ENCODE measurements at places on chromosomes 3 and 15.

DNA sequence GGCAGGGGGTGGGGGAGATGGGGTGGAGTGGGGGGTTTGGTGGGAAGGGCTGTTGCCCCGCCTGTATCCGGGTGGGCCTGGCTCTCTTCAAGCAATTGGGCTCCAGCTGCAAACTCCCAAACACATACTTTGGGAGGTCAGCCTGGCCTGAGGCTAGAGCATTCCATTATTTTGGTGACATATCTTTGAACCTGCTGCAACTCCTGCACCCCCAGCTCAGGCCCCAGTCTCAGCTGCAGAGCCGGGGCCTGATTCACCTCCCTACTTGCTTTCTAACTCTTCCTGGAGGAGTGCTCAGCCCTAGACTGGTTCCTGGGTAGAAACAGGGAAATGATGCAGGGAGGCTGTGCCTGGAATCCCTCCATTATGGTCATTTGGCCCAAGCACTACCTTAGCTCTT lies 140.8 kb upstream of the PRR23C start:
- no peak for DNase-seq

GRCh38 chr3:40572588-40572987 lies 47.8 kb downstream of the ZNF621 start:
- no peak for DNase-seq

DNA sequence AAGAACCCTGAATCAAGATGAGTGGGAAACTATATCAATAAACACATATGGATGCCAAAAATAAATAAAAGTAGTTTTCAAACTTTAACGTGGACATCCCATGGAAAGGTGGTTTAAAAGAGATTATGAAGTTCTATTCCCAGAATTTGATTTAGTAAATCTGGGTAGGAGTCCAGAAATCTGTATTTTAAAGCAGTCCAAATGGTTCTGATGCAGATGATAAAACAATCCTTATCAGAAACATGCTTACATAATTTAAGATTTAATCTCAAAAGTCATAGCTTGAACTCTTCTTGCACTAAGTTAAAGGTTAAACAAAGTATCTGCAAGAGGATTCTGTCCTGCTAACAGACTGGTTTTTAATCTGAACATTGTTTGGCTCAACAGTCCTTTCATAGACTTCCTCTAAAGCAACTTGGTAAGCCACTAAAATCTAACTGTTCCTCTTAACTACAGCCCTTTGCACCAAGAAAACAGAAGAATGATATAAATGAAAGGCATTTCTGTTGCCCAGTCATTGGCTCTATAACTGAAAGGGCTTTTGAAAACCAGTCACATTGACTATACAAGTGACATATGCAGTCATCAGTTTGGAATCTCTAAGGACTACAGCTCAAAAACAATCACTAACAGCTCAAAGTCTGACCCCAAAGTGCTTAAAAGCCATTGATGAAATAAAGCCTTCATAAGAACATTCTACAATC lies 23.4 kb upstream of the MAP4 start:
- DNase-seq = no peak

DNA sequence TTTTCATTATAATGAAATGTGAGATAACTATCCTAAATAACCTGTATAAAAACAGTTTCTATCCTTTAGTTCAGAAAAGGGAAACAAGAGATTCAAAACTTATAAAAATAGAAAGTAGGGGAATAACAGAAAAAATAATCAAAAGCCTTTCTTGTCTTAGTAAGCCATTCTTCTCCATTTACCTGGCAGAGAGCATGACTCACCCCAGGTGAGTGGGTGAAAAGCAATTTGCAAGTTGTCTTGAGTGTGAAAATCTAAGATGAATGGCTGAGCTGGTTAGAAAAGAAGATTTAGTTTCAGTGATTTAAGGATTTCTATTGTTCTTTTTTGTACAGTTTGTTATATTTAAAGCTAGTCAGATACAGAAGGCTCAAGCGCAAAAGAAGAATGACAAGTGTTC lies 702.0 kb downstream of the GRM7 start:
- peak; percentile 5 for DNase-seq

DNA sequence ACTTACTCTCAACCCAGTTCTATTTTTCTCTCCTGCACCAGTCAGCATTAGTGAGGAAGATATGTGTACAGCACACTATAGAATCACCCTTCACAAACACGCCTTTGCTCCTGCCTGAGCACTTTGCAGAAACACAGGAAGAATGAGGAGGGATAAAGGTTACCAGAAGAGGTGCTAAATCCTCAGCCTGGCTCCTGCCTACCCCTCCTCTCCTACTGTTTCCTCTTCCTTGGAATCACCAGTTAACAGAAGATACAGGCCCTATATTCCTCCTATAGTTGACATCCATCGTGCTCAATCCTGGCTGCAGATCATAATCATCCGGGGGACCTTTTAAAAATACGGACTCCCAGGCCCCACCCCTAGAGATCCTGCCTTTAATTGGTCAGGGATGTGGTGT lies 28.9 kb downstream of the PARP15 start:
- DNase-seq = no peak

GRCh38 chr3:140323561-140323960 lies 354.3 kb upstream of the TRIM42 start:
- DNase-seq = no peak

- DNase-seq = no peak
Observed at GRCh38 chr3:128123156-128123537, 465 bp downstream of the RUVBL1 start.

GRCh38 chr3:37509069-37509468 lies 334.7 kb upstream of the LRRFIP2 start:
- no peak for DNase-seq

DNA sequence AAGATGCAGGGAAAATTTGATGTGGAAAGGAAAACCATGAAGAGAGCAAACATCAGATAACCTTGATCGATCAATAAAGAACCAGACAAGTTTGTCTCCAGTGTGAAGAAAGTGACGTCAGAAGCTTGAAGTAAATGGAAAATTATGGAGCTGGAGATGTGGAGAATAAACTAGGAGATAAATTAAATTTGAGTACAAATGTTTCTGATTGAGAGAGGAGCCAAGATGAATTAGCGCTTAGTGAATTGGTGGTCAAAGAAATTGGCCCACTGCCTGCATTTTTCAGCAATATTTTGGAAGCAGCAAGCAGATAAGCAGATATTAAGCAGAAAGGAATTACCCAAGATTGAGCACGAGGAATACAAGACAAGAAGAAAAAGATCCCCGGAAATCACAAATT lies 567.3 kb upstream of the ZNF385D start:
- DNase-seq = no peak

DNA sequence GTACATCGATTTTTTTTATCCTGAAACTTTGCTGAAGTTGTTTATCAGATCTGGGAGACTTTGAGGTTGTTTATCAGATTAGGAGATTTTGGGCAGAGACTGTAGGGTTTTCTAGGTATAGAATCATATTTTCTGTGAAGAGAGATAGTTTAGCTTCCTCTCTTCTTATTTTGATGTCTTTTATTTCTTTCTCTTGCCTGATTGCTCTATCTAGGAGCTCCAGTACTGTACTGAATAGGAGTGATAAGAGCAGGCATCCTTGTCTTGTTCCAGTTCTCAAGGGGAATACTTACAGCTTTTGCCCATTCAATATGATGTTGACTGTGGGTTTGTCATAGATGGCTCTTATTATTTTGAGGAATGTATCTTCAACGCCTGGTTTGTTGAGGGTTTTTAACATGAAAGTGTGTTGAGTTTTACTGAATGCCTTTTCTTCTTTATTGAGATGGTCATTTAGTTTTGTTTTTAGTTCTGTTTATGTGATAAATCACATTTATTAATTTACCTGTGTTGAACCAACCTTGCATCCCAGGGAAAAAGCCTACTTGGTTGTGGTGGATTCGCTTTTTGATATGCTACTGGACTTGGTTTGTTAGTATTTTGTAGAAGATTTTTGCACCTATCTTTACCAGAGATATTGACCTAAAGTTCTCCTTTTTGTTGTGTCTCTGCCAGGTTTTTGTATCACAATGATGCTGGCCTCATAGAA lies 14.9 kb upstream of the DNAAF4 start:
- no peak for DNase-seq

- peak; percentile 32 for DNase-seq
Observed at GRCh38 chr3:194879991-194880939, 194.6 kb downstream of the FAM43A start.

GRCh38 chr3:99659951-99660350 lies 21.6 kb downstream of the COL8A1 start:
- DNase-seq = no peak

DNA sequence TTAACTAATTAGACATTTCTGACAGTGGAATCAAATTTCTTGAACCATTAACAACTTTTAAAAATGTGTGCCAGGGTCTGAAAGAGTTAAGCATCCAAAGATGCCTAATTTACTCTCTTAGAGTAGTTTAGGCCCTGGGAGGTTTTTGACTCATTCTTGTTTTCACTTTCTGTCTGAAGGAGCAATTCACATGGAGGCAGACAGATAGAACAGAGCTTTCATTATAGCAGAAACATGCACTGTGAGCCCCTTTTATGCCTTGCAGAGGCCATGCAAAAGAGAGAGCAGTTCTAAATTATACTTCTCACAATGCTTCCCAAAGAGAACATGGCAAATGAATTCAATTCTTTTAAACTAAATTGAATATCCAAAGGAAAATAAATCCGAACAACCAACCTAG lies 554.8 kb downstream of the MFSD1 start:
- DNase-seq = no peak

DNA sequence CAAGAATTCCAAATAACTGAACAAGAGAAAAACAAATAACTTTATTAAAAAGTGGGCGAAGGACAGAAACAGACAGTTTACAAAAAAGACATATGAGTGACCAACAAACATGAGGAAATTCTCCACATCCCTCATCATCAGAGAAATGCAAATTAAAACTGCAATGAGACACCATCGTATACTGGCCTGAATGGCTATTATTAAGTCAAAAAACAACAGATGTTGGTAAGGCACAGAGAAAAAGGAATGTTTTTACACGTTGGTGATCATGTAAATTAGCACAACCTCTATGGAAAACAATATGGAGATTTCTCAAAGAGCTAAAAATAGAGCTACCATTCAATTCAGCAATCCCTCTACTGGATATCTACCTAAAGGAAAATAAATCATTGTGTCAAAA lies 1260.4 kb upstream of the ALCAM start:
- DNase-seq = no peak

- no peak for DNase-seq
Observed at GRCh38 chr3:17431004-17431403, 311.4 kb downstream of the TBC1D5 start.

GRCh38 chr15:77905301-77905920 lies 172.1 kb downstream of the TBC1D2B start:
- DNase-seq = no peak

DNA sequence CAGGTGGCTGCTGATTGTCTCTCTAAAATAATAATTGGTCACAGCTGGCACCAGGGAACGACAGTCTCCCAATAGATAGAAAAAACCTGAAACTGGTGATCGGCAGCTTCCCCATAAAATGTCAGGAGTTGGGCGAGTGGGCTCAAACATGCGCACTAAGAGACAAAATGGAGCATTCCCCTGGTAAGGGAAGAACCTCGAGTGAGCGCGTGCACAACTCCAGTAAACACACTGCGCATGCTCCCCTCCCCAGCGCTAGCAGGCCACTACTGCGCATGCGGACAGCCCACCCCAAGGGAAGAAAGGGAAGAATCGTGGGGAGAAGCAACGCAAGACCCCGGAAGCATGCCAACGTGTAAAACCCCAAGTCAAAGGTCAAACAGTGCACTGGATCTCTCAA lies 7.7 kb upstream of the STARD5 start:
- no peak for DNase-seq

- no peak for DNase-seq
Observed at GRCh38 chr3:12661926-12662592, 1.9 kb downstream of the RAF1 start.

GRCh38 chr3:164235289-164236028 lies 842.8 kb downstream of the SI start:
- DNase-seq = no peak

GRCh38 chr3:187291512-187292132 lies at the start of gene MASP1:
Gene MASP1, minus strand, starts transcription at chr3:187291737. Its CDS starts 105 bp downstream, at chr3:187291632.
- no peak for DNase-seq

- no peak for DNase-seq
Observed at GRCh38 chr15:69209661-69210060, 49.2 kb downstream of the GLCE start.

DNA sequence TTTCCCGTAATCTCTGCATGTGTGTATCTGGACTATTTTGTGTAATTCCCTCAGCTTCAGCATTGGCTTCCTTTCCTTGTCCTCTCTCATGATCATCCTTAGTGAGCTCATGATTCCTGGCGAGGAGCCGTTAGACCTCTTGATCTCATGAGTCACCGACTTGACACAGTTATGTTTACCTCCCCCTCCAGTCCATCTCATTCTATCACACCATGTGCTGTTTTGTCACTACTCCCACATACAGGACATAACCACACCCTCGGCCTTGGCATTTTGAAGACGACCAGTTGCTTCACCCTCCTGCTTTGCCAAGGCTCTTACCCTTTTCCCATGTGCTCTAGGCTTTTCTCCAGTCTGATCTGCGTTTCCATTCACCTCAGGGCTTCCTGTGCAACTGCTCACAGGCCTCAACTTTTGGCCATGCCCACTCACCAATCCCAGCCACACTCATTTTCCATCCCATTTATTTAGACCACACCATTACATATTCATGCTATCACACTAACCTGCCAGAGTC lies 41.5 kb downstream of the CP start:
- no peak for DNase-seq

DNA sequence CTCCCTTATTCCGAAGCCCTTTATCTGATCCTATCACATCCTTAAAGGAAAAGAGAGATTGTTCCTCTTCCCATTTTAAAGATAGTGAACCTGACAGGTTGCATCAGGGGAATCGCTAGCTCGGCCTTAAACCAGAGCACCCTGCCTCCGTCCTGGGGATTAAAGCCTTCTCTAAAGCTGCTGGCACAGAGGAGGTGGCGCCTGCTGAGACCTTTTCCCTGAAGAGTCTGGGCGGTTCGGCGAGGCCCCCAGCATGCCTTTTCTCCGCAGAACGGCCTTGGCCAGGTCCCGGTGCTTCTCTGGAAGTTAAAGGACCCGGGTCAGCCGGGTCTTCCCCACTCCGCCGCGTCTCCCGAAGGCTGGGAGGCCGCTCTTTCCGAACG lies 593 bp downstream of the FAM219B start:
- DNase-seq = peak; percentile 60

DNA sequence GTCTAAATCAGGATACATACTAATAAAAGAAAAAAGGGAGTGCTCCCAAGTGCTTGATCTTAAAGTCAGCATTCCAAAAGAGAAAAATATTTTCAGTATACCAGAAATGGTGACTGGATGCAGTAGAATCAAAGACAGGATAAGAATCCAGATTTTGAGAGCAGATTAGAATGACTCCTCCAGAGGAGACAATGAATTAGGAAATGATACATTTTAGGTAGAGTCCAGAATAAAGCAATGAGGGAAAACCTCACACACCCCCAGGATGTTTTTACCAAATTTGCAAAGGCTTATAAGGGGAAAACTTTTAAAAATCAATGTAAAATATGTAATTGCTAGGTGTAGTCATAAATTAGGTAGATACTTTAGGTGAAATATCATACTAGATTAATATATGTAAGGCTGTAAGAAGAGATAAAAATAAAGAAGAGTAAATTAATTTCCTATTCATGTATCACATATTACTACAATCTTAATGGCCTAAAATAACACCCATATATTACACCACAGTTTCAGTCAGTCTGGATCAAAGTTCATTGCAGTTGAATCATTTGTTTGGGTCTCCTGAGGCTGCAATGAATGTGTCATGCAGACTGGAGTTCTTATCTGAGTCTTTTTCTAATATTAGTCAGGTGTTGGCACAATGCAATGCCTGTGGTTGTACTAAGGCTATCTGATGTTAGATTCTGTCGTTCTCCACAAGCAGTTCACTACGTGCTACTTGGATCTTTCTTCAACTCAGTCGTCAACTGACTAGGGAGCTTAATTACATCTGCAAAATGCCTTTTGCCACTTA lies 547.8 kb upstream of the EPHA6 start:
- DNase-seq = no peak

All from activated CD4-positive, alpha-beta T cell treated with anti-CD3 and anti-CD28 coated beads for 36 hours (primary cell).